ENCODE measurements at places on chromosomes 5 and 9. TPM values are rescaled to one million over a fixed set of nuclear protein-coding genes. Genes with fewer than 3 reads are reported as not detected.

DNA sequence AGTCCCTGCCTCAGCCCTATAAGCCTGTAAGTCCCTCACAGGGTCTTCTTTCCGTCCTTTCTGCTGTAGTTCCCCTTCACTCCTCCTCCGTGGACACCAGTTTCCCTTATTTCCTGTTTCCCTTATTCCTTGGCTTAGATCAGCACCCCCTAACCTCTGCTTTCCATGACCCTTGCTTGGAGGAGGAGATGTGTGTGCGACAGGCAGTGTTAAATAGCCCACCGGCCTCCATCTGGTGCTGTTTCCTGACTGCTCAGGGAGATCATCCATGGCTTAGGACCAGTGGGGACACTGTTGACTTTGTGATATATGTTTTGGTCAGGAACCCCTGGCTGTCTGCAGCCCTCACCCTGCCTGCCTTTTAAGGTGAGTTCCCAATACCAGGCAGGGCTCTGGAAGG lies 34.1 kb upstream of the PSD2 start:
- DNase-seq = no peak

DNA sequence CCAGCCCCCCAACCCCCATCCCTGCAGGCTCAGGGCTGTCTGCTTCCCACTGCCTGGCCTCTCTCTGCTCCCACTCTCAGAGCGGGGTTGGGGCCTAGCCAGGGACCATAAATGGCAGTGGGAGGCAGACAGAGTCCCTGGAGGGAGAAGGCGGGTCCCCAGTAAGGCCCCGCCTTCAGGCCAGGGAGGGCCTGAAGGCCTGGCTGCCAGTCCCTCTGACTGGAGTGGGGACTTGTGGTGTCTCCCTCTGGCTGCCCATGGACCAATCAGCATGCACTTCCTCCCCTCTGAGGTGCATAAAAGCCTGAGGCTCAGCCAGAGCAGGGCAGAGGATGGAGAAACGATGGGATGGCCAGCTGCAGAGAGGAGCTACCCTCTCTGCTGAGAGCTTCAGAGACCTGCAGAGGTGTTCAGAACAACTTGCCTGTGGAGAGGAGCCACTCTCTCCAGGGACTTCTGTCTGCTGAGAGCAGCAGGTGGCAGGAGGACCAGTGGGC lies 2.7 kb upstream of the BTNL9 start:
- no peak for DNase-seq

GRCh38 chr9:92608241-92608908 lies 61.6 kb downstream of the IPPK start:
- no peak for DNase-seq

Gene MOCS2
- 16.7 TPM for total RNA-seq

Gene IL5
- not detected for total RNA-seq

DNA sequence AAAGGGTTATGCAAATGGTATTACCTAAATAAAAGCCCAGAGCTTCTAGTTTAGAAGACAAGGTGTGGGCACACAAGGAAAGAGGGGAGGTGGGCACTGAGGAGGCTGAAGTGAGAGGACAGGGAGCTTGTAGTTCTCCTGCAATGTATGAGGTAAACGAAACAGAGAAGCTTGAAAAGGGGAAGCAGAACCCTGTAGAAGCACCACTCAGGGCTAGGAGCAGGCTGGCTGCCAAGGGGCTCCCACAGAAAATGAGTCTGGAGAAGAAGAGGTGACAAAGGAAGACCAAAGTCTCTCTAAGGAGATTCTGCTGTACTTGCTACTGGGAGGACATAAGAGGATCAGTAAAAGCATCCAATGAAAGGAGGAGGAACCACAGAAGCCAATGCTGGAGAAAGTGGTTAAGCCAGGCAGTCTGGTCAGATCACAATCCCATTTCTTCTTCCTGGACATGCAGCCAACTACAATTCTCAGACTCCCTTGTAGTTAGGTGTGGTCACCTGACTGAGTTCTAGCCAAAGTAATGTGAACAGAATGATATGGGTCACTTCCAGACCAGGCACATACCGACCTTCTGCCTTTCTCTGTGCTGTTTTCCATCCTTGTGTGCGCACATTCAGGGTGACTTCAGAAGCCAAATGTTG lies 174.5 kb upstream of the MAP3K1 start:
- DNase-seq = peak; percentile 45

Gene PKD2L2
- total RNA-seq = not detected

Gene DYNC2I2
- 46.3 TPM for total RNA-seq

DNA sequence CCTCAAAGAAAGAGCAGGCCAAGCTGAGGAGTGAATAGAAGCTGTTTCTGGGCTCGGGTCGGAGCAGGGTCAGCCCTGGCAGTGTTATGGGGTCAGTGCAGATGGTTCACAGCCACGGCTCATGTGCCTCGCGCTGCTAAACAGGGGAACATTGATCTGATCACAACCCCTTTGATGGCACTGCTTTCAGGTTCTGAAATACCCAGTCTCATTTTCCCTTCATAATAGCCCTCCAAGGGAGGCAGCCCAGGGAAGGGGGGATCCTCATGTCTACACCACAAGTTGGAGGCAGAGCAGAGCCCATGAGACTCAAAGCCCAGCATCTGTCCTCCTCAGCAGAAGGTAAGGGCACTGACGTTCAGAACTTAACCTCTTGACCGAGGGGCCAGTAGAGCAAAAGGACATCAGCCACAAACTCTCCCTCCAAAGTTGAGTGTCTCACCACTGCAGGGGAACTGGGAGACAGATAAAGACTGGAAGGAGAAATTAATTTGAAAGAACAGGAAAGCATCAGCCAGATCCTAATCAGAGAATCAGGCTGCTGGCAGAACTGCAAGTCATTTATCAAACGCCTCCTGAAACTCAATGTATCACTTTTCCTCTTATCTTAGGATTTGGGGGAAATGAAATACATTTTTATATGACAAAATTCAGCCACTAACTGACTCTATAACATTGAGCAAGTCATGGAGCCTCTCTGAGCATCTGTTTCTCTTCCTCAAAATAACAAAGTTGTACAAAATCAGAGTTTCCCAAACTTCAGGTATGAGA lies 110.6 kb downstream of the SH3TC2 start:
- DNase-seq = no peak

Gene WNK2
- 175 TPM for total RNA-seq

Gene C5orf58
- total RNA-seq = not detected

Gene C9
- 0.12 TPM for total RNA-seq

DNA sequence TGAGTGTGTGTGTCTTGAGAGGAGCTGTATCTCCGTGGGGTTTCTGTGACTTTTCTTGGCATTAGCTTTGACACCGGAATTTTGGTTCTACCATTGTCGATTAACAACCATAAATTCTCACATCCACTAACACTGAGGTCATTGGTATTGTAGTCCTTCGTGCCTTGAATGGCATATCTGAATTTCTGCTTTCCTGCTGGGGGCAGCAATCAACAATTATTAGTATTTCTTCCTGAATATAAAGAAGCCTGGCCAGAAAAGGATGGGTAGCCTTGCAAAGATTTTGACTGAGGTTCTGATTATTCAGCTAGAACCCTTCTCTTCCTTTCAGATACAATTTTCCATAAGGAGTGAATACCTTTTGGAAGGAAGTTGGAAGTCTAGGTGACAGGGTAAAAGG lies 33.5 kb upstream of the SHOC1 start:
- no peak for DNase-seq

DNA sequence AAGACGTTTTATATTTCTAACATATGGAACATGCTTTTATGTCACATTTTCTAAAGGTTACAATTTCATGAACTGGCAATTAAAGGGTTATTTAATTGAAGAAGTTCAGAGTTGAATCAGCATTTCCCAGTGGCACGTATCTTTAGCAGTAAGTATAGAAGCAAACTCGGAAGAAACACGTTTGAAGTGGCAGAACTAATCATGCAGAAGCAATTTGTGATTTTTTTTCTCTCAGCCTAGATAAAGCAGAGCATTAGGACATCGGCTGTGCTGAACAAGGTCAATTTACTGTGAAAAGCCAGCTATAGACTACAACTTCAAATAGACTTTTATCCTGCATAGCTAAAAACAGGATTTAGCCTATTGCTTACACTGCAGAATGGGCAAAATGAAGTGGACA lies 104.7 kb downstream of the ISL1 start:
- no peak for DNase-seq

DNA sequence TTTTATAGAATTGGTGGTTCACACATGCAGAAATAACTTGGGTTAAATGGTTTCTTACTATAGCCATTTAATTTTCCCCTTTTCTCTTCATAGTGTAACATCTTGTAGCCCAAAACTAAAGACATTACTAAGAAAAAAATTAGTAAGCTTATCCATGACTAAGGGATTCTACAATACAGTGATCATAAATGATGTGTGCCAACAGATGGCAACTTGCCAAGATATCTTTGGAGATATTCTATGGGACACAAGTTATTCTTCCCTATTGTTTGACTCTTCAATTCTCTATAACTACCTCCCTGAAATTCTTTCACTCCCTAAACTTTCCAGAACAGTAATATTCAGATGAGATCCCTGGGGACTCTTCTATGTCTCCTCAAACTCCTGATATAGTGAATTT lies 580.6 kb downstream of the PTPRD start:
- no peak for DNase-seq

DNA sequence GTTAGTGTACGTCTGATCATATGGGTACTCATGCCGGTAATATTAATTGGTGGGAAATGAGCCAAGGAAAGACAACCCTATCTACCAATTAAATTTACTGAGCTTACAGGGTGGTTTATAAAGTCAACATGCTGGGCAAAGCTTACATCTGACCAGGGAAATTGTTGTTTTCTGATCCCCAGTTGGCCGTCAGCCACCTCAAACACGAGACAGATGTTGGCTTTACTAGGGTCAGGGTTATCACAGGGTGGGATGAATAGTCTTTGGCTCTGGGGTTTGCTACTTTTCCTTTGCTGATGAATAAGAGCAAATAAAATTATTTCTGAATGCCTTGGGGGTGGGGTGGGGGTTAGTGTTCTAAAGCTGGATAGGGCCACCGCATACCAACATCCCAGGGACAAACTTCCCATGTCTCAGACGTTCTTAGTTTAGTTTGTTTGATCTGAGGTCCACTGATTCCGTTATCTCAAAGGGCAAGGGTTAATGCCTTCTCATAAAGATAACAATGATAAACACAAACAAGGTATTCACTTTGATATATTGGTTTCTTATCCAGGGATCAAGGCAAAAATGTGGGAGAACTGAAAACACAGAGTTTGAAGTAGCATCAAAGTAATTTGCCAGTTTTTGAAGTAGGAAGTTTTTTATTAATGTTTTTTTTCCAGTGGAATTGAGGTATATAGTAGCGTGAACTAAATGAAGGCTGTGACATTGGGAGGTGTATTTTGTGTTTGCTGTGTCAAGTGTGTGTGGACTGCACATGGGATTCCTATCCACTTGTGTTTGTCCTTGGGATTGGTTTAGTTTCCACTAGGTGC lies 109.1 kb upstream of the RPS23 start:
- no peak for DNase-seq

- DNase-seq = peak; percentile 11
These were observed 37.5 kb upstream of the RXRA start for GRCh38 chr9:134288746-134289145.

Gene PCDHA1
- 0.32 TPM for total RNA-seq

DNA sequence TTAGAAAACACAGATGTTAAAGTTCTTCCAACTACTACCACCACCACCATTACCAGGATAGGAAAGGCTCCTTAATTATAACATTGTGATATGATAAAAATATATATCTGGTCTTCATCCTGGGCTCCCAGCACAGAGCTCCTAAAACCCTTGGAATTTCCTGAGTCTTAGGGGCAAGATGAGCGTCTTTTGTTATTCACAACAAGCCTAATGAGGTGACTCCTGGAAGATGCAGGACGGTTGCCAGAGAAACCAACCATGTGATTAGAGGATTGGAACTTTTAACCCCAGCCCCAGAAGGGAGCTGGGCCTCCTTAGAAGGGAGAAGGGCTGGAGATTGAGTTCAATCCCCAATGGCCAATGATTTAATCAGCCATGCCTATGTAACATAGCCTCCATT lies 148.0 kb upstream of the ADRA1B start:
- DNase-seq = no peak

Gene ANXA2R
- 1.8 TPM for total RNA-seq

Gene IL9
- not detected for total RNA-seq

- DNase-seq = no peak
These were observed 47.9 kb downstream of the OLFM1 start for GRCh38 chr9:135135171-135135928.

GRCh38 chr9:100584951-100585350 lies 7.1 kb downstream of the CAVIN4 start:
- no peak for DNase-seq

DNA sequence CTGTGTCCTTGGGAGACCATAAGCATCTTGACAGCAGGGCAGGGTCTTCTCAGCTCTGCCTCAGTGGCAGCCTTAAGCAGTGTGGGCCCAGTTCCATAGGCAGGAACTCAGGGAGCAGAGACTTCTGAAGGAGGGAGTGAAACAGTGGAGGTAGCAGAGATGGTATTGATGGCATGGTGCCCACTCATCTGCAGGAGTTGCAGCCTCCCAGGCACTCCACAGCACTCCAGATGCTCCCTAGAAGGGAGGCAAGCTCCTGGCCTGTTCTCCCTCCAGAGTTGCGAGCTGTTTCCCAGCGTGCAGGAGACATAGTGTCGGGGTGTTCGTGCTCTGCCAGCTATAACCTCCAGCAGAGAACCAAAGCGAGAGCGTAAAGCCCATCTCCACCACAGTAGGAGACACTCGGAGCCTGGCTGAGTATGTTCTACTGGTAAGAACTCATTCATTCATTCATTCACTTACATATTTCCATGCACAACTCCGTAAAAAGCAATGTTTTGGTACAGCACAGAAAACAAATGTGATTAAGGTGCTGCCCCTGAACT lies 31.4 kb upstream of the UNC5A start:
- no peak for DNase-seq

GRCh38 chr9:77554586-77555105 lies 93.5 kb downstream of the GNA14 start:
- no peak for DNase-seq

Gene ANKDD1B
- total RNA-seq = 9.2 TPM

Gene ZNF354C
- total RNA-seq = 1.6 TPM

- DNase-seq = no peak
These were observed 48.8 kb downstream of the SH3GL2 start for GRCh38 chr9:17627641-17628040.

- DNase-seq = no peak
These were observed 9.7 kb upstream of the PDCD1LG2 start for GRCh38 chr9:5500441-5501235.

DNA sequence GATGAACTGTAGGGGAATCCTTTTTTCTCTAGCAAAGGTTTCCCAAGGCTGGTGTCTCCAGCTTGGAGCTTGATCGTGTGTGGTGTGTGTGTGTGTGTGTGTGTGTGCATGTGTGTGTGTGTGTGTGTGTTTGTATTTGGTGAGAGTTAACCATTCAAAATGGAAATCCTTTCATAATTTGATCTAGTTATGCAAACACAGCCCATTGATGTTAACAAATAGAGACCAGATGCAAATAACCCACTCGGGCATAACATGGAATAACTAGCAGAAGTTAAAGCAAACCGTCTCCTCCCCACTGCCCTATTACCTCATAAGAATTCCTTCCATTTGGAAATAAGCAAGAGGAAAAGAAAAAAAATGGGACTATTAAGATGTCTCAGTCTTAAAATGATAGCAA lies 24.9 kb upstream of the ZSWIM6 start:
- DNase-seq = no peak

GRCh38 chr5:140358738-140359310 lies 1.2 kb upstream of the SLC4A9 start:
- no peak for DNase-seq

Data from mucosa of descending colon (tissue), 3 donors.